Endothelial cell (in vitro differentiated cells): ENCODE measurements at places on chromosomes 13 and 19. TPM values are rescaled to one million over a fixed set of nuclear protein-coding genes. Genes with fewer than 3 reads are reported as not detected.

GRCh38 chr19:33804021-33804799 is 7.5 kb downstream of the KCTD15 start:
- H3K4me1 ChIP-seq: peaks cover 41% of the 10 kb centered on the region
- peaks cover 10% of the 10 kb centered on the region for H3K27me3 ChIP-seq
- no peak overlapping the region for H3K4me3 ChIP-seq

DNA sequence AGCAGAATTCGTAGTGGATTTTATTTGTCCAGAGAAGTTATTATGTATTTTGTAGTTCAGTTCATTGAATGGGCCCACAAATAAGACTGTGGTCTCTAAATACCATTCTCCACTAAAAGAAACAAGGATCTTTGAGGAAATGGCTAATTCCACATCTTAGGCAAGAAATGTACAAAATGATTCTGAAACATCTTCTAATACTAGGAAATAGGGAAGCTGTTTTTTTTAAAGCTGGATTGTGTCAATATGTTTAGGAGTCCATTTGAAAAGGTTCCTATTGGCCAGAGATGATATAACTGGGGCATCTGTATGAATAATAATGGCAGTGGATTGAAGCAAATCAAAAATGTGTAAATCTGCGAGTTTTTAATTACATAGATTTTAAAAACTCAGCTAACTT is 88.5 kb upstream of the SIAH3 start:
- H3K27me3 ChIP-seq: peaks cover 4% of the 10 kb centered on the region
- H3K4me3 ChIP-seq: no peak overlapping the region
- H3K27ac ChIP-seq: no peak overlapping the region
- peaks cover 3% of the 10 kb centered on the region for H3K4me1 ChIP-seq
- no peaks in the 10 kb centered on the region for H3K36me3 ChIP-seq

DNA sequence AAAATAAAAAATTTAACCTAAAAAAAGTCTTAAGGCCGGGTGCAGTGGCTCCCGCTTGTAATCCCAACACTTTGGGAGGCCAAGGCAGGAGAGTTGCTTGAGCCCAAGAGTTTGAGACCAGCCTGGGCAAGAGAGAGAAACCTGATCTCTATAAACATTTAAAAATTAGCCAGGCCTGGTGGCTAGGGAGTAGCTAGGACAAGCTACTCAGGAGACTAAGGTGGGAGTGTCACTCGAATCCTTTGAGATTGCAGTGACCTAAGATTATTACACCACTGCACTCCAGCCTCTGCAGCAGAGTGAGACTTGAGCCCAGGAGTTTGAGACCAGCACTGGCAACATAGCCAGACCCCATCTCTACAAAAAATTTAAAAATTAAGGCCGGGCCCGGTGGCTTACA is 1.1 kb downstream of the CCDC97 start:
- DNase-seq: no peak
- H3K4me3 ChIP-seq: no peak overlapping the region
- H3K27ac ChIP-seq: no peak overlapping the region
- H3K36me3 ChIP-seq: peaks cover 31% of the 10 kb centered on the region

- peaks cover 25% of the 10 kb centered on the region for H3K4me1 ChIP-seq
- peak overlapping the region; percentile 82 for H3K4me3 ChIP-seq
- H3K27me3 ChIP-seq: peaks cover 10% of the 10 kb centered on the region
- DNase-seq: peak; percentile 86
- H3K27ac ChIP-seq: peak overlapping the region; percentile 97
- H3K36me3 ChIP-seq: peaks cover 50% of the 10 kb centered on the region
Measured at GRCh38 chr19:47729799-47730520, 15.4 kb upstream of the NOP53 start.

Gene SIGLEC8
- total RNA-seq: not detected

Gene KLK3
- total RNA-seq: not detected
